ENCODE measurements at places on chromosomes 5 and 9.

DNA sequence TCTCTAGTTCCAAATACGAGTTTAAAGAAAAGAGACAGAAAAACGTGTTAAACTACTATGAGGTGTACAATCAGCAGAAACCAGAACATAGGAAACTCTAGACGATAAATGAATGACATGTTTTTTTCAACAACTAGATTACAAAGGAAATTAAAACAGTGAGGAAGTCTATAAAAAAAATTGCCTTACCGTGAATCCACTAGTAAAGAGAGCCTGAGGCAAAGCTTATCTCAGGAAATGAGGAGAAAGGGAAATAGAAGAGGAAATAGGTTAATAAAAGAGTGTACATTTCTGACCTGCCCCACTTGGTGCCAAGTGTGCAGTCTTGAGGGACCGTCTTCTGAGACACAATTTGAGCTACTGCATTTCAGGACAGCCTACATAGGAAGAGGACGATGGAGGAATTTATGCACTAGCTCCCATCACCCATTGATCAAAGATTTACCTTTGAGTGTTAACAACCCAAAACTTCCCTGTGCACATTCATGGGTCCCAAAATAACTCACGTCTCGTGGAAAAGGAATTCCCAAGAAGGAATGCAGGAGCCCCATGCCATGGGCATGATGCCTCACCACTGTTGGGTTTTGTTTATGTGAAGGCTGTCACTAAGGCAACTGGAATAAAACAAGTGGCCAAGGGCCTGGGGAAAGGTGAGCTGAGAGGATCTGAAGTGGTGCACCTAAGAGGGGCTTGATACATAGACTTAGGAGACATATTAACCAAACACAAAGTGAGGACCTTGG, 53.6 kb upstream of the SLC1A3 start:
- DNase-seq = no peak

GRCh38 chr9:98231770-98232478, 23.5 kb downstream of the TBC1D2 start:
- DNase-seq = no peak

DNA sequence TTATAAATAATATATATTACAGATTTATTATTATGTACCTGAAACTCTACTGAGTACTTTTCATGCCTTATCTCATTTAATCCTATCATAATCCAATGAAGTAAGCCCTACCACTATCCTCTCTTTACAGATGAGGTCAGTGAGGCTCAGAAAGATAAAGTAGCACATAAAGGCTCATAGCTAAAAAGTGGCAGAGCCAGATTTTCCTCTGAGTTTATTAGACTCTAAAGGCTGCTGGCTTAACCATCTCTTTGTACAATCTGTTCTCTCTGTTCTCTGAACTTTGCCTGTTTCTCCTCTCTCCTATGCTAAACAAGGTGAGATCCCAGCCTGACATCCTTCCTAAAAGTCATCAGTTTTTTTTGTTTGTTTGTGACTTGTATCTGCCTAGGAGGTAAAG, 311.2 kb downstream of the KCTD16 start:
- no peak for DNase-seq

DNA sequence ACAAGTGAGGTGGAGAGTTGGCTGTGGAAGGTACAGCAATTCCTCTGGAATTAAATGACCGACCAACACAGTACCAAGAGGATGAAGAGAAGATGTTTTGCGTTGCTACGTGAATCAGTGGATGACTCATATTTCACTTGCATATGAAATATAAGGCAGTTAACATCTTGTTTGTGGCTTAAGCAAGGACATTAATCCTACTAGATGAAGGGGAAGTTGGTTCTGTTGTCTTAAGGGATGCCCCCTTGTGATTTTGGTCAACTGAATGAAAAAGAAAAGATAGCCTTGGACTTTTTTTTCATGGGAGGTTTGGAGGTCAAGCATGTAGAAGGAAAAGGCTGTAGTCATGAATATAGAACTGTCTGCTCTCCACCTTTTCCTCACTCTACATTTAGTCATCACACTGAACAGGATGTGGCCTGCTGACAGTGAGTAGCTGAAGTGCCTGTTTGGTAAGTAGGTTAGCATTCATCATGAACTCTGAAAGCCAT, 33.9 kb downstream of the VLDLR start:
- no peak for DNase-seq

DNA sequence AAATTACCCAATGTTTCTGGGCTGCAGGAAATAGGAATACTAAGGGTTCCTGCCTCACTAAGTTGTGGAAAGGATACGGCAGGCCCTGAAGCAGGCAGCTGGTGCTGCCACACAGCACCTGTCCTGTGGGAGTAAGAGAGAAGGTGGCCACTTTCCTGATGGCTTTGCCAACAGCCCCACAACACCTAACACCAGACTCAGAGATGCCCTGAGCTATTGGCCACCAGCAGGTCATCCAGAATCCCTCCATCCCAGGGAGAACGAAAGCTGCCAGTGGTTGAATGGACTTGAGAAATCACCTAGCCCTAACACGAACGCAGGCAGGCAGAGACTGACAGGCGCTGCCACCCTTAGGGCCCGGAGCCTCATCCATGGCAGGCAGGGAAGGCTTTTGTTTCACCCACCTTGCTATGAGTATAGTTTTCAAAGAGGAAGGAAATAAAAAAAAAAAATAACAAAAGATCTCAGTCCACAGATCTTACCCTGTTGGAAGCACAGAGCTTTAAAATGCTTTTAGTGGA, 82.2 kb downstream of the DCP2 start:
- DNase-seq = no peak

DNA sequence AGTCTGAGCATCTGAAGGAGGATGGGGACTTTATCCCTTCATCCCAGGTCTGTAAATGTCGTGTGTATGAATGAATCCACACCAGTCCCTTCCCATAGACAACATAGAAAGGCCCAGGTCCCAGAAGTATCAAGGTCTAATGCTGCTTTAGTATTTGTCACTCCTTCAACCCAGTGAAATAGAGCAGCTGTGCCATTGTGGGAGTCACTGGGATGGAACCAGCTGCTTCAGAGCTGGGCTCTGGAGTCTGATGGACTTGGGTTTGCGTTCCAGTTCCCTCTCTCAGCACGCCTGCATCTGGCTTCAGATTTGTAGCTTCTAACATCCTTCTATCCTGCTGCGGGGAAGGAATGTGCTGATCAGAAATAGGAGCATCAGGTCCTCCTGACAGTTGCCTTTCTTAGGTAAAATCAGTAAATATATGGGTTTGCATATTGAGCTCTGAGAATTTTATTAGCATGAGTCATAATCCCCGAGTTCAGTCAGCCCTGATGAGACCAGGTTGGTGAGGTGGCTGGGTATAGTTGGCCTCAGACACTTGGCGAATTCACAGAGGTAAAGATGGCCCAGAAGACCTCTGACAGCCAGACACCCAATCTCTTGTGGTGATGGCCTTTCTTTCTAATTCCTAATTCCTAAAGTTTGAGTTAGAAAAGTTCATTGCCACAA, 10.1 kb downstream of the ACO1 start:
- DNase-seq = no peak

- DNase-seq = no peak
Measured at GRCh38 chr9:98406469-98406868, 151.0 kb upstream of the TBC1D2 start.

GRCh38 chr9:114274217-114274616, 48.7 kb upstream of the ORM1 start:
- DNase-seq = no peak

DNA sequence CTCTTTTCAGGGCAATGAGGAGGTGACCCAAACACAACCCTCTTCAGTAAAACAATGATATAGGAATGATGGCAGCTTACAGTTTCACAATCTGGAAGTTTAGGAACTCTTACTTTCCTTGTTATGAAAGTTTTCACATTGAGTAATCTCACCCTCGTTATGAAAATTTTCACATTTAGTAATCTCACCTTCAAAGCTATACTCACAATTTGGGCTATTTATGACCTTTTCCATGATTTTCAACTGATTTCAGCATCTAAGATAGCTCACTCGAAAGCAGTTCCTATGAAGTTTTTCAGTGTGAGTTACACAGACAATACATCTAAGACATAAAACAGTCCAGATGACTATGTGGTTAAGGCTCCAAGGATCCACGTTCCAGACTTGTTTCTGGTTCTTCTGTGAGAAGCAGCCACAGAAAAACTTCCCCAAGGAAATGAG, 57.1 kb downstream of the FOXD1 start:
- DNase-seq = no peak

DNA sequence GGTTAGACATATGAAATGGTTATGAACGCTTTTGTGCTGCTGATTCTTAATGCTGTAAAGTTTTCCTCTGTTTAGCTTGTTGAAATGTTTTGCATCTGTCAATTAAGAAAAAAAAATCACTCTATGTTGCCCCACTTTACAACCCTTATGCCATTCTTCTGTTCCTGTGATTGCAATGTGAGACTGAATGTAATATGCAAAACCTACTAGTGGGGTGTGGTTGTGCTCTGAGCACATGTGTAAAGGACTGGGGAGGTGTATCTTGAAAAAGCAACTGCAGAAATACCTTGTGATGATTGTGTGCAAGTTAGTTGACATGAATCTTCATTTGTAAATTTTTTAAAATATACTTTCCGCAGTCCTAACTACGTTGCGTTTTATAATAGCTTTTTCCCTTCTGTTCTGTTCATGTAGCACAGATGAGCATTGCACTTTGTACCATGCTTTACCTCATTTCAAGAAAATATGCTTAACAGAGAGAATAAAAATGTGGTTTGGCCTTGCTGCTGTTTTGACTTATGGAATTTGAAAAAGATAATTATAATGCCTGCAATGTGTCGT, 357.0 kb upstream of the PIK3R1 start:
- no peak for DNase-seq

GRCh38 chr5:79205965-79206364, 30.0 kb upstream of the JMY start:
- no peak for DNase-seq
